Spinal cord (tissue), 10 donors: ENCODE measurements at places on chromosomes 13 and 19.

- no peak for DNase-seq
Measured at GRCh38 chr19:18029617-18030338, 21.8 kb downstream of the ARRDC2 start.

DNA sequence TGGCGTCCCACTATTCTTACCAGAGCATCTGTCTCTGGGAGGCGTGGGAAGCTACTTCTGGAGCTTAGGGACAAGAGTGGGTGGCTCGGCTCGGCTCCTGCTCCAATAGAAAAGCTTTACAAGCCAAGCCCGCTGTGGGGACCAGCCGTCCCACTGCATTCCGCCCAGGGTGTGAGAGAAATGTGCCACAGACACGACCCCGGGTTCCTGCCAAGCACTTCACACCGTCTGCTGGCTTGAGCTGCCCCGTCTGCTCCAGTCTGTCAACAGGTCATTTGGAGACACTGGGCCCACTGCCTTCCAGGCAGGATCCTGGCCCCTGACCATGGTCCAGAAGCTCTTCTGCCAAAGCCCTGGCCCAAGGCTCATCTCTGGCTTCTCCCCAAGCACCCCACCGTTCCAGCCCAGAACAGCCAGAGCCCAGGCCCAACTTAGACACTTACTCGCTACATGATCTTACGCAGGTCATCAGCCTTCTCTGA, 6.5 kb upstream of the FKRP start:
- DNase-seq: no peak

- no peak for DNase-seq
Measured at GRCh38 chr19:5907241-5907640, 2.6 kb downstream of the VMAC start.

DNA sequence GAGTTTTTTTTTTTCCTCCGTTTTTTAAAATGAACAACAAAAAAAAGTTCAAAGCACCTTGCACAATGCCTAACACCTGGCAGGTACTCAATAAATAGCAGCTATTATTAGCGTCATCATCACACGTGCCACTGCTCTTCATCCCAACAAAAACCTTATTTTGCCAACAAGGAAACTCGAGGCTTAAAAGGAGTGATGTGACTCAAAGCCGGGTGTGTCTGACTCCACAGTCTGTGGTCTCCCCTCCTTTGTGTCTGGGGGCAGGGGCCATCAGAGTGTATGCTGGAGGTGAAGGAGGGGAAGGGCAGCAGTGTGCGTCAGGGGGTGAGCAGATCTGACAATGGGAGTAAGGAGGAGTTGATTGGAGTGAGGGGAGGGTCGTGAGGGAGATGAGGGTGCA, 34.1 kb upstream of the POU2F2 start:
- no peak for DNase-seq

DNA sequence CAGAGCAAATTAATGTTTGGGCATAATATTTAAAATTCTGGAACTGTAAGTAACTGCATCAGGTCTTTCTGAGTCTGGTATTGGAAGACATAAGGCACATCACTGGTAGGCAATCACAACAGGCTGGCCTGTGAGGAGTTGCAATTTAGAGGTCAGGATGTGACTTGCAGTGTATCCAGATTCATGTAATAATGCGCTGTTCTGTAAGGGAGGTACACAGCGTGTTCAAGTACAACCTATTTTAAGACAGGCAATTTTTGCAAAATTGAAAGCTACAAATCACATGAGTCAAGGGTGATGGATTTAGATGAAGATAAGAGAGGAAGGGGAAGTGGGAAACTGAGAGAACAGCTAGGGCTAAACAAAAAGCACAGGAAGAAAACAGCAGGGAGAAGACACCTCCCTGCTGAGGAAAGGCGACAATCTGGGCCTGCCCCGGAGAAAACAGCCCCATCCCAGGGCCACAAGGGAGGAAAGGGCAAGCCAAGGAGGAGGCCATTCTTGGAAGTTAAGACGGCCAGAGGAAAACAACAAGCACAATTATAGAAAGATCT, 138.1 kb downstream of the LACC1 start:
- DNase-seq: no peak

DNA sequence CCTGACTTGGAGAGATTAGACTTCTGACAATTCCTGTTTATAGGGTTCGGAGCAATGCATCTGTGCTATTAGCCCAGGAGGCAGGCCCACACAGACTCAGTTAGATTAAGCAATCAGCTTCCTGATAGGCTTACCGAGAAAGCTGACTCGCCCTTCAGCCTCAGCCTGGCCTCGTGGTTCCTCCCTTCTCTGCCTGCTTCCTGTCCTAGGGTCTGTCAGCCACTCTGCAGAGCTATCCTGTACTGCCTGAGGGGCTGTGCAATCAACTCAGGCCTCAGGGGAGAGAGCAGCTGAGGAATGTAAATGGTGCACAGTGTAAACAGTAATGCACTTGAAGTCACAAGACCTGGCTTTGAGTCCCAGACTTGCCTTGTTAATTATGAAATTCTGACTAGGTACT, 30.7 kb downstream of the HTR2A start:
- no peak for DNase-seq

GRCh38 chr19:51116736-51117286, 7.9 kb upstream of the SIGLEC9 start:
- no peak for DNase-seq

- no peak for DNase-seq
Measured at GRCh38 chr19:9586764-9587163, 2.5 kb upstream of the ZNF121 start.

GRCh38 chr19:20321139-20321763, 154.2 kb downstream of the ZNF486 start:
- DNase-seq: no peak

DNA sequence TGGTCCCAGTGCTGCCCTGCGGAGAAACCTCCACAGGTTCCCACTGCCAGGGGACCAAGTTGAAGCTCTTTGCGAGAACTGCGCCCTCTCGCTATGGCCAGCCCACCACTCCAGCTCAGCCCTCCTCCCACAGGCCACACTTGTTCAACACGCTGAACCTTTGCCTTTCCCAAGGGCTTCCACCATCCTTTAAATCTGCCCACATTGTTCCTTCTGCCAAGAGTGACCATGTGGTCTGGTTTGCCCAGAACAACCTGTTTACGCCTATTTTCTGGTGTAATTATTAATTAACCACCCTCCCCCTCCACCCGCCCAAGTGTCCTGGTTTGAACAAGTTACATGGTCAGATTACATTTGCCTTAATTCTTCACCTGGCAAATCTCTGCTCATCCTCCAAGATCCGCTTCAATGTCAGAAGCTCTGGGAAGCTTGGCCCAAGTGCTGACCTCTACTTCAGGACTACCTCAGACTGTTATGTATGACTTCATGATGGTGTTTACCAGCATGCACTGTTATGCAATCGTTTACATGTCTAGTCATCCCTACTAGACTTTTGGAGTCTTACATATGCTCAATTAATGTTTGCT, 12.0 kb upstream of the USP12 start:
- DNase-seq: no peak

- DNase-seq: no peak
Measured at GRCh38 chr13:111380431-111380830, 60.0 kb downstream of the TEX29 start.

DNA sequence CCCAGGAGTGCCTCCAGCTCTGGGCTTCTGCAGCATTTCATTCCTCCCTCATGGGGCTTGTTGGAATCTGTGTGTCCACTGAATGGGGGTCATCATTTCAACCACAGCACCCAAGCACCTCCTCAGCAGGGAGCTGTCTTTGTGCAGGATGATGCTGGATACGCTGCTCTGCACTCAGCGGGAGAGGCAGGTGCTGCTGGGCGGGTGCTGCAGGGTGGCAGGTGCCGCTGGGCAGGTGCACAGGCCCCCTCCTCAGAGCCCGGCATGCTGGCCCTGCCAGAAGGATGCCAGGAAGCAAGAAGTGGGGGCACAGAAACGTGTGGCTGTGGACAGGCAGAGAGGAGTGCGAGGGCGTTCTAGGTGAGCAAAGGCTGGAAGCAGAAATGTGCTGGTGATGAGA, 121.8 kb upstream of the VSTM2B start:
- no peak for DNase-seq

DNA sequence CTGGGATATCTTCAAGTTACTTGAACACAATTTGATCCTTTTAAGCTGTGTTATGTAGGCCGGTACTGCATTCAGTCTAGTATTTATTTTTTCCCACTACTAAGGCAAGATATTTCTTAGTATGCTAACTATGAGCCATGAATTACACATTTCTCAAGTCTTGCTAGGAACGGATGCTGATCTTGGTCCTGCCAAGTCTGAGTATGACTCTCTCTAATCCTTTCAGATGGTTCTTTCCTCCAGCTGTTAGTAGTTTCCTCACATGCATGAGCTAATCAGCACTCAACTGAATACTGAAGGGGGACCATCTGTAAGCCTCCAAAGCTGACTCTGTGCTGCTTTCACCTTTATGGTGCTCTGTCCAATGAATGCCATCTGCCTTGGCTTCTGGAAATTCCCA, 460.3 kb downstream of the KCTD12 start:
- DNase-seq: no peak

- no peak for DNase-seq
Measured at GRCh38 chr13:63025741-63026140, 1610.1 kb upstream of the PCDH20 start.

- DNase-seq: no peak
Measured at GRCh38 chr19:38649305-38650171, 2.1 kb downstream of the ACTN4 start.

GRCh38 chr13:92572190-92572589, 654.4 kb upstream of the GPC6 start:
- no peak for DNase-seq

GRCh38 chr13:32660227-32660626, 74.0 kb downstream of the PDS5B start:
- no peak for DNase-seq

DNA sequence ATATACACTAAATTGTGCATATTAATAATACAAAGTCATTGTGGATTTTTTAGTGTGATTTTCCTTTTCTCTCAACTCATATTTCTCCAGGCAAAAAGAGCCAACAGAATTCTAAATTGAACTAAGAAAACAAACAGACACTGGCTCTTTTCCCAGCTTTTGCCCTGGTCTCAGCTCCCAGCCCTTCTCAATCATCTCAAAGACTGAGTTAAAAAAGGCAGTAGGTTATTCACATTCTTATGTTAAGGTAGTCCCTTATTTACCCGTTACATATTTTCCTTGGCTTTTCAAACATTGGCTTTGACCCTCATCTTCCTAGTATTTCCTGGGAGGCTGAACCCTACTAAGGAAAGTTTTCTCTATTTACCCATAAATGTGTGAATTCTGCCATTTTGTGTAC, 753.6 kb downstream of the LIG4 start:
- no peak for DNase-seq

GRCh38 chr13:108980237-108980636, 350.8 kb downstream of the MYO16 start:
- peak; percentile 17 for DNase-seq

DNA sequence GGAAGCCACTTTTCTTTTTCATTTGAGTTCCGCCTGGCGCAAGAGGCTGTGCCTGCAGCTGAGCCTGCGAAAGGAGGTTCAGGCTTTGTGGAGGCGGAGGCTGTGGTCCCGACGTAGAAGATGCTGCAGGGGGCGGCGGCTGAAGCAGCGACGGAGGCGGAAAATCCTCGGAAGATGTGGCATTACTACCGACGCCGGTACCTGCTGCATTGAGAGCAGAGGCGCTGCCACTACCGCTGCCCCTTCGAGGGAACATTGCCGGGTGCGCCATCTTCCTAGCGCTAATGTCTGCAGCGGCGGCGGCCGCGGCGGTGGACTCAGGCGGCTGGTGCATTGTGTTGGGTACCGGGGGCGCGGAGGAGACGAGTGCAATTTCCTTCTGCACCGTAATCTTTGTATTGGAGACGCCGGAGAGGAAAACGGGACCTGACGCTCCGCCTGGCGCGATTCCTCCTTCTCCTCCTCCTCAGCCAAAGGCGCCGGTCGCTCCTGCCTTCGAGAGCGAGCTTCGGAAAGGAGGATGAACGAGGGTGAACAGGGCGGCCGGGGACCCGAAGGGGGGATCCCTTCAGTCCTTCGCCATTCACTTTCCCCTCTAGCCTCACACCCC, at the start of gene TSC22D1:
TSS of gene TSC22D1 (minus strand) at position 590 of the 610 bp plus-strand sequence. CDS start at position 334, 256 bp downstream.
- peak; percentile 83 for DNase-seq

- peak; percentile 96 for DNase-seq
Measured at GRCh38 chr19:15432629-15433518, 14.1 kb upstream of the AKAP8L start.

DNA sequence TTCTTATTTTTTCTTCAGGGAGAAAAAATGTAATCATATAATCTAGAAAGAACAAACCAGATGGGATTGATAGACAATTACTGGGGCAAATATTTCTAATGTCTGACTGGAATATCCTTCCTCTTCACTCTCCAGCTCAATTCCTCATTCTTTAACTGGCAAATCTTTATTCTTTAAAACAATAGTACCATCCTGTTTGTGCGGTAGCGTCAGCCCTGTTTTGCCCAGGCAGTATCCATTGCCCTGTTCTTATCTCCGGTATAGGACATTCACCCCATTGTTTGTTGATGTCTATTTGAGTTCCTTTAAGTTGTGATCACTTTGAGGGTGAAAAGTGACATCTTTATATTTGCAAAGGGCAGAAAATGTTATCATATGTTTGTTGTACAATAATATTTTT, 185.4 kb downstream of the POSTN start:
- DNase-seq: no peak

DNA sequence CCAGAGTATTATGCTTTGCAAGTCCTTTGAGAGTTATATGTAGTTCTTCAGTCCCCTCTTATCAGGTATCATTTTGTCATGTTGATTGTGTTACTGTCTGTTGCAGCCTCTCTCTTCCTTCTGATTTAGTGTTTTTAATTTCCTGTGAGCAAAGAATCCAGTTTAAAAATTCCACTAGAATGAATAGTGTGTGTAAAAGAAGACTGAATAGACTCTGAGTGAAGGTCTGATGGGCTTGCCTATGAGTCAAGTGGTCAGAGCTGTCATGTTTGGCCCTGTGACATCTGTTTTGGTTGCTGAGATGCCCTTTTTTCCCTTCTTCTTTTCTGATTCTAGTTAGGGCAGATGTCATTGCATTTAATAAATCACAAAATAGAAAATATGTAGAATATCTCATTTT, 23.3 kb upstream of the KCTD4 start:
- DNase-seq: no peak

- DNase-seq: no peak
Measured at GRCh38 chr13:62088165-62088564, 672.5 kb upstream of the PCDH20 start.

DNA sequence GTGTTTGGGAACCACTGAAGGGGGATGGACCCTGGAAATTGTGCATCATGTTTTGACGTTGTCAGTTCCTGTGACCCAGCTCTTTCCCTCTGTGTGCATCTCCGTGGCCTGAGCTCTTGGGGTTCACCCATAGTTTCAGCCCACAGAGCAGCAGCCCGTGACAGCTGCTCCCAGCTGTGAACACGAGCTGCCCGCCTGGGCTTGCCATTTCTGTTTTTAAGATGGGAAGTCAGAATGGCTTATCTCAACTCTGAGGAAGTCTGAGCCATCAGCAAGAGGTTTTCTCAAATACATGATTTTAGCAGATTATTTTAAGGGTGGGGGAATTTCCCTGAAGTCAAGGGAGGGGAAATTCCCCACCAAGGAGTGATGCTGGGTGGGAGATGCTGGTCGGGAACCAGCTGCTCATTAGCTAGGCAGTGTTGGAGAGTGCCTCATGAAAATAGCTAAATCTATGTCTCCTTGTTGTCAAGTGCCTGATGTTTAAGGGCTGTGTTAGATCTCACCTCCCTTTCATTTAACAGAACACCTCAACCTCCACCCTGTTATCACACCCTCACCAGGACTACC, 34.8 kb upstream of the C1QTNF9 start:
- no peak for DNase-seq

- peak; percentile 87 for DNase-seq
Measured at GRCh38 chr13:43085545-43085944, 62.2 kb downstream of the DNAJC15 start.
